ENCODE measurements at places on chromosomes 3 and 15.

GRCh38 chr3:64625381-64625780 lies 62.4 kb downstream of the ADAMTS9 start:
- DNase-seq: no peak

- no peak for DNase-seq
Measured at GRCh38 chr3:182487143-182487542, 306.2 kb upstream of the ATP11B start.

- DNase-seq: no peak
Measured at GRCh38 chr3:38800511-38800910, 15.5 kb downstream of the SCN10A start.

GRCh38 chr15:31554261-31554660 lies 227.6 kb downstream of the KLF13 start:
- DNase-seq: no peak

DNA sequence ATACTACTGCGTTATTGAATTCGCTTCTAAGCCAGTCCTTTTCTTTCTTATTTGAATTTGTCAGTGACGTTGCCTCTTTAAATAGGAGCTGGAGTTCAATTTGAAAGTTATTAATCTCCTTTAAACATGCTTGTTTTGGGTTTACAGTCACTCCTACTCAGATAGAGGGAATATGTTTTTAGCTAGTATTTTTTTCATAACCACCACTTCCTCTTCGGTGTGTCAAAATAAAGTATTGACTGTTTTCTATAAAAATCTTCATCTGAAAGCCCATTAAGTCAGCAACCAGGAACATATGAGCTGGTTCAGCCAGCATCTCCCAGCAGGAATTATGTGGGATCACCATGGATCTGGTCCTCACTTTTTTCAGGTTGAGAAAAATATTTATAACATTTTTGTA lies 772.9 kb downstream of the DIPK2A start:
- no peak for DNase-seq

- DNase-seq: peak; percentile 80
Measured at GRCh38 chr15:52481915-52482314, 46.8 kb downstream of the MYO5A start.

GRCh38 chr15:96073908-96074307 lies 256.6 kb upstream of the NR2F2 start:
- no peak for DNase-seq

DNA sequence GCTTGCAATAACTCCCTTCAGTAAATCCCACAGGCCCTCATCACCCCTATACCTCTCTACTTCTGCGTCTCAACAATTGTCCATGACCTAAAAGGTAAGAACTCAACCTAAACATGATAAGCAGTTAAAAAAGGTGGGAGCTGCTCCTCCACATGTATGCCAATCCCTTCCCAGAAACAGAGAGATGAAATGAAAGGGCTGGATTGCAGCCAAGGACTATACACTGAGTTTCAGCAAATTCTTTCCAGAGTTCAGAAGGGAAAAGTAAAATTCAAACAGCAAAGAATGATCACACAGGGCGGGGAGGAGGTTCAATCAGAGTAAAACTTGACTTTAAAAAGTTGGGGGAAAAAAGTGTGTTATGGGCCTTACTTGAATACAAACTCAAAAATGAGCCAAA lies 27.5 kb downstream of the PLOD2 start:
- no peak for DNase-seq

DNA sequence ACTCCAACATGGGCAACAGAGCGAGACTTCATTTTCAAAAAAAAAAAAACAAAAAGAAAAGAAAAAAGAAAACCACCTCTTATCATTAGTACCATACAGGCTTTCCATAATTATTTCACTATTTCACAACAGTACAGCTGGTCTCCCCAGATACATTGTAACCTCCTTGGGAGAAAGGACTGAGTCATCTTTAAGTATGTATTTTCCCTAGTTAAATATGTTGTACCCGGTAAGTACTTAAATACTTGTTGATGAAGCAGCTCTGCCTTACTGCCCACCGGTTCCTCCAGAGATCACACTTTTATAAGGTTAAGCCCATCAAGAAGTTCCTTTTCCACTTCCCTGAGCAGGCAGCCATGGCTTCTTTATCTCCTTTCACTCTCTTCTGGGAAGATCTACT lies 789.5 kb upstream of the CFAP20DC start:
- DNase-seq: no peak

DNA sequence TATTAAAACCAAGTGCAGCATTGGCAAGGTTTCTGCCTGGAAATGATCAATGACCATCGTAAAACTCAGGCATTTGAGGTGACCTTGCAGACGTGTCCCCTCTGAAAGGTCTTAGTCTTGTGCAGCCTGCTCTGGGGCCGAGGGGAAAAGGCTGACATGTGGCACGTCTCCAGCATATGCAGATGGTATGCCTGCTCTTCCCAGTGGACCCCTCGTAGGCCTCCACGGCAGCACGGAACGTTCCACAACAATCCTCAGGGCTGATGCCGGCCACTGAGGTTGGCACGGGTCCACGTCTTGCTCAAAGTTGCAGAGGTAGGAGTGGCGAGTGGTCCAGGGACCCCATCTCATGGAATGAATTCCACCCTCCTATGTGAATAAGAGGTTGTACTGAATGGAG lies 247.5 kb upstream of the LYSMD4 start:
- no peak for DNase-seq

- no peak for DNase-seq
Measured at GRCh38 chr15:81315452-81316175, 8.3 kb downstream of the STARD5 start.

DNA sequence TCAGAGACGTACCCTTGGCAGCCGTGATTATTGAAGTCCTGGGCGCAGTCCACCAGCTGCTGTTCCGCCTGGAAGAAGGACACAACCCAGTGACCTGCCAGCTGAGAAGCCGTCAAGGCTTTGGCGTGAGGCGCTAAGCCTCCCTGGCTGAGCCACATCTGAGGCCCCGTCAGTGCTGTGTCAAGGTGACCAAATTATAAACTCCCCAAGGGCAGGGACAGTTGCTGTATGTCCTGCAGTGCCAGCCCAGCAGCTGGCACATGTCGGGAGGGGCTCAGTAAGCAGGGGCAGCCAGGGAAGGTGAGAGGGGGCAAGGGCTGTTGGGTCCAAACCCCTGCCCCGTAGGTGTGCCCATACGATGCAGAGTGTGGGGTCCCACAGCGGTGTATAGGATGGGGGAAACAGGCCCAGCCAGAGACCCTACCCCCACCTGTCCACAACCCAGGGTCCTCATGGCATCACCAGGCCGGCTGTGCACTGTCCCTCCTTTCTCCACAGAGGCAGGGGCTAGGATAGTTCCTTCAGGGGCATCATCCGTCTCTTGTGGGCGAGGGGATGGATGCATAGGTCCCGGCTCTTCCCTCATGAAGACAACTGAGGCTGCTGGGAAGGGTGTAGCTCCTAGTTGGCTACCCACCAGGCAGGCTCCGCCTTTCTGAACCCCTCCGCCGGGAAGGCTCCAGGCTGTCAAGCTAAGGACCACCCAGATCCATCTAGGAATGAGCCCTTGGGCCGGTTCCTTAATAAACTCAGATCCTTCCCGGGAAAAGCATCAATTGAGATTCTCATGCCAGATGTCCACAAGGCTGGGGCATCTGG lies 13.2 kb downstream of the CTSH start:
- no peak for DNase-seq

DNA sequence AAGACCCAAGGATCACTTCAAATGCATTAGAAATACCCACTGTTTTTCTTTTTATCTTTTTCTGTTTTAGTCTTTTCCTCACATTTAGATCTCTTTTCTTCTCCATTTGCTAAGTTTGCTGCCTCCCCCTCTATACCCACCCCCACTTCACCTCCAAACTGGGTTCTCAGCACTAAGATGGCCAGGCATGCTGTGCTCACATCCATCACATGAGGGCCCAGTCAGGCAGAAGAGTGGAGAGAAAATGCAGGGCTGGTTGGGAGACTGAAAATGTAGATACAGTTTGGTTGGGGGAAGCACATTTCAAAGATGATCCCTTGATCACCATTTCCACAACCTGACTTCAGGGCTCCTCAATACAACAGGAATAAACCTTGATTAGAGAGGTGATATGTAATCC lies 8.7 kb downstream of the GAP43 start:
- no peak for DNase-seq

GRCh38 chr3:173584093-173584837 lies 186.7 kb downstream of the NLGN1 start:
- DNase-seq: no peak

GRCh38 chr15:92333709-92334108 lies 60.0 kb upstream of the ST8SIA2 start:
- DNase-seq: no peak

GRCh38 chr3:119601154-119601553 lies 3.5 kb downstream of the PLA1A start:
- no peak for DNase-seq

DNA sequence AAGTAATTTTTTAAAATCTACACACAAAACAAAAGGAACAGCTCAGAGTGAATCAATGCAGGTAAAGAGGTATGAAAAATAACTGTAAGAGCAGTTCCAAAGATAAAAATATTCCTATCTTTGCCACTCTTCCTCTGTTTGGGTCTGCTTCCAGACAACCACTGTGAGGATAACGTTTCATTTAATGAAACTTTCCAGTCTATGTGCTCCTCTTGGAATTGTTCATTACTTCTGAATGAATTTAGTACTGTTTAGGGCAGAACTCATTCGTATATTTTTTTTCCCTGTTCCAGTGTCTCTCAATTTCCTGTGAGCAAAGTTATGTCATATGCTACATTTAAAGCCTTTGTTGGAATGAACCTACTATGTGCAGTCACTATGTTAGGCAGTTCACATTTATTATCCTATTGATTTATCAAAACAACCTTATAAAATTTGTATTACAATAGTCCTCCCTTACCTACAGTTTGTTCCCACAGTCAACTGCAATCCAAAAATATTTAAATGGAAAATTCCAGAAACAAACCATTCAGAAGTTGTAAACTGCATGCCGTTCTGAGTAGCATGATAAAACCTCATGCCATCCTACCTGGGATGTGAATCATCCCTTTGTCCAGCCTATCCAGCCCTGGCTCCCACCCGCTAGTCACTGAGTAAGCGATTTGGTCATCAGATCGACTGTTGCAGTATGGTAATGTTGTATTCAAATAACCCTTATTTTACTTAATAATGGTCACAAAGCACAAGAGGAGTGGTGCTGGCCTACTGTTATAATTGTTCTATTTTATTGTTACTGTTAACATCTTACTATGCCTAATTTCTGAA lies 98.1 kb downstream of the TMCC1 start:
- no peak for DNase-seq
